ENCODE measurements at places on chromosomes 5 and 9.

- DNase-seq, result no peak
Observed at GRCh38 chr9:33881635-33882034, 64.7 kb downstream of the UBE2R2 start.

GRCh38 chr5:149801307-149801990, 71.3 kb downstream of the PPARGC1B start:
- no peak for DNase-seq

DNA sequence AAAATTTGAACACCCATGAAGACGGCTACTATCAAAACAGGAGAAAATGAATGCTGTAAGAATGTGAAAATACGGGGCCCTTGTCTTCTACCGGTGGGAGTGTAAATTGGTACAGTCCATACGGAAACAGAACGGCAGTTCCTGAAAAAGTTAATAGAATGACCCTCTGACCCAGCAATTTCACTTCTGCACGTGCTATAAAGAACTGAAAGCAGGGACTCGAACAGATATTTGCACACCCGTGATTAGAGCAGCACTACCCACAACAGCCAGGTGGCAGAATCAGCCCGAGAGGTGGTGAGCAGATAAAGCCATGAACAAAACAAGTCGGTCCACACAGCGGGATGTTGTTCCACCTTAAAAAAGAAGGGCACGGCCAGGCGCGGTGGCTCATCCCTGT, 22.6 kb upstream of the SLC12A7 start:
- DNase-seq, result no peak

GRCh38 chr5:147061431-147061830, 173.4 kb upstream of the STK32A start:
- no peak for DNase-seq

GRCh38 chr5:115487168-115487567, 57.4 kb downstream of the FEM1C start:
- DNase-seq, result no peak

GRCh38 chr9:72856972-72857623, 95.8 kb downstream of the ALDH1A1 start:
- DNase-seq, result no peak

DNA sequence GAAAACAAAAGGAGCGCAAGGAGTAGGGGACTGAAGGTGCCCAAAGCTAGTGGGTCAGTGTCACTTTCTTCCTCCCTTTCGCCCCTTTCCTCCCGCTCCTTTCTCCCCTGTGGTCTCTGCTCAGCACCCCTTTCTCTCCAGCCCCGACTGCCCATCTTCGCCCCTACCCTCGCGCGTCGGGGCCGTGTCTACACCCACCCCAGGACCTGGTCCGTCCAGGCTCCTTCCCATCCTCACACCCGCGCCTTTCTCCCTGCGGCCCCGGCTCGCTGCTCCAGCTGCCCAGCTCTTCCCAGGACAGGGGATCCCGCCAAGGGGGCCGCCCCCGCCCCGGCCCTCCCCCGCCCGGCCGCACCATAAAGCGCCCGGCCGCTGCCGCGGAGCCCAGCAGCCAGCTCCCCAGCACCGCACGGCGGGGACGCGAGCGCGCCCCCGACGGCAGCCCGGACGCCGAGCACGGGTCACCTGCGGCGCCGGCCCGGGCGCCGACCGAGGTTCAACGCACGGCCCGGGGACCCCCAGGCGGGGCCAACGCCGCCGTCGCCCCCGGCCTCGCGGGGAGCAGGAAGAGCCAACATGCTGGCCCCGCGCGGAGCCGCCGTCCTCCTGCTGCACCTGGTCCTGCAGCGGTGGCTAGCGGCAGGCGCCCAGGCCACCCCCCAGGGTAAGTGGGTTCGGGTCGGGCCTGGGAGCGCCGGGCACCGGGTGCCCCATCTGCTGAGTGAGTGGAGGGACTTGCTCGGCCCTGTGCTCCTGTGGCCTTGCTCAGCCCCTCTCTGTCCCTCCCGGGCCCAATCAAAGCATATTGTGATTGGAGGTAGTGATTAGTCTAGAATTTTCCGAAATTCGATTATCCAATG, at the start of gene THBS4:
TSS of gene THBS4 (plus strand) at position 387 of the 860 bp plus-strand sequence. CDS start at position 577, 190 bp downstream.
- DNase-seq, result no peak

GRCh38 chr5:50873595-50874277, 207.3 kb downstream of the PARP8 start:
- no peak for DNase-seq

GRCh38 chr5:136518814-136519213, 153.5 kb upstream of the TRPC7 start:
- no peak for DNase-seq

GRCh38 chr9:72151104-72151503, 1.9 kb downstream of the GDA start:
- DNase-seq, result no peak

Measured in NCI-H2171 (cell line).